ENCODE measurements at places on chromosomes 7 and 10.

DNA sequence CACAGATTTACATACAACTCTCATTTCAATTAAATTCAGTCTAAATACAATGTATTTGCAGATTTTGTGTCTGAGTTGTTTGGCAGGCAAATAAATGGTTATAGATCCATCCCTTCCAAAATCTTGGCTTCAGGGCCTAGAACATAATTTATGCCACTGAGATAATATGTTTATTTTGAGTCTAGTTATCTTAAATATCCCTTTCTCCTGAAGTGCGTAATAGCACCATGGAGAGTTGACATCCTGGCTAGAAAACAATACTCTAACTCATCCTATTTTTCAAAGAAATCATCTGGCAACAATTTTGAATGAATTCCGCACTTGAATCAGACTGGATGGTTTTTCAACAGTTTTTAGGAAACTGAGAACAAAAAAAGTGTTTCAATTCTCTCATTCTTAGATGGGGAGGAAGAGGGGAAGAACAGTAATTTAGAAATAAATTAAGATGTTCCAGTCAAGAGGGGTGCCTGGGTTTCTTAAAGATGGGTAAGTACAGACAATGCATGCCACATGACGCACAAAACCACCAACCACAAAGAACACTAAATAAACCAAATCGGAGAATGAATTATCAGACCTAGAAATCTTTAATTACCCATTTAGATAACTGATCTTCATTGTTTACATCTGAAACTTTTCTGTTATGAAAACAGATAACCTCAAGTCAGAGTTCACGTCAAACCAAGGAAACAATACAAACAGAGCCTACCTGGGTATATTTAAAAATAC, 228.7 kb upstream of the PTN start:
- DNase-seq = no peak

GRCh38 chr7:97272237-97272975, 154.9 kb downstream of the SDHAF3 start:
- no peak for DNase-seq

GRCh38 chr7:126185959-126186580, 1066.7 kb downstream of the GRM8 start:
- DNase-seq = no peak

GRCh38 chr10:10873915-10874314, 143.8 kb upstream of the CELF2 start:
- DNase-seq = no peak

DNA sequence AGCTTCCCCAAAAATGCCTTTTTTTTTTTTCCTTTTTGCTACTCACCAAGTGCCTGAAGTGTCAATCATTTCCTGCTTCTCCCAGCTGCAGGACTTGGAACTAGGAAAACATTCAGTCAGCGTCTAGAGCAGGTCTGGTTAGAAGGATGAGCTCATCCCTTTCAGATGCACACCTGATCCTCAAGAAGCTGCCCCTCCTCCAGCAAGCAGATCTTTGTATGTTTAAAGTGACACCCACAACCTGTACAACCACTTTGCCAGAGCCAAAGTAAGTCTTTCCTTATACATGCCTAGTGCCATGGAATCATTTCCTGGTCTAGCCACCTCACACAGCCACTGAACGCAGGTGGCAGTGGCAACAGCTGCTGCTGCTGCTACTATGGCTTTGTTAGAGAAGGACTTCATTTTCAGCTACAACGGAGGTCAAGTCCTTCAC, 10.4 kb upstream of the USP54 start:
- DNase-seq = peak; percentile 80

Measured in DMS79 treated with DMSO at 0.1 percent for 48 hours (cell line).